T-helper 9 cell (primary cell): ENCODE measurements at places on chromosomes 6 and 20.

- no peak for DNase-seq
These were observed 1.2 kb downstream of the SLC2A4RG start for GRCh38 chr20:63740627-63741353.

- no peak for DNase-seq
These were observed 136.5 kb upstream of the PRND start for GRCh38 chr20:4585104-4585753.

DNA sequence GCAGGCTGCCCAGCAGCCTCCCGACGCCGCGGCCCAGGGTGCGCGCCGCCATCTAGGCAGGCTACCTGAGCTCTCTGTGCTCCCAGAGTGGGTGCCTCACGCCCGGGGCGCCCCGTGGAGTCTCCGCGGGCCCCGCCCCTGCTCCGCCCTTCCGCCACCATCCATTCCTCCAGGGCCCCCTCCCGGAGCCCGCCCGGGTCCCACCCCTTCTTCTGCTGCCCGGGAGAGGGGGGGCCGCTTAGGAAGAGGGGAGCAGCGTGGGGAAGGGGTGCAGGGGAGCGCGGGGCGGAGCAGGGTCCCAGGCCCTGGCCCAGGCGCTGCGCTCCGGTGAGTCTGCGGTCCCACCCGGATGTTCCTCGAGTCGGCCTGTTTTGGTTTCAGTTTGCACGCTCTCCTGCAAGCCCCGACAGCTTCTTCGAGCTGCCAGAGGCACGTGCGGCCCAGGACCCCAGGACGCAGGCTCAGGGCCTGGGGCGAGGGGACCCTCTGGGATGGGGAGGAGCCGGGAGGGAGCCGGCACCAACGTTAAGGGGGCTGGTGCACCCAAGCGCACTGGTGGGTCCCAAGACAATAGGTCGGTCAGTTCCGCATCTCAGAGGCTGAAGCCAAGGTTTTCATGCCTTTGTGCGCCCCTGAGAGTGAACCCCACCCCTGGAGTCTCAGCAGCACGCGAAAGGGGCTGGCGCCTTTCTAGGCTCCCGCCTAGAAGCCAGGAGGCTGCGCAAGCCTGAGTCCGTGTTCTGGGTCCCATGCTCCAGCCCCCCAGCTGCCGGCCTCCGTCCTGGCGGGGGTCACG is at the start of gene ACSS1:
ACSS1 (minus strand) TSS at position 89 of the 796 bp plus-strand sequence; CDS start at position 52, 37 bp downstream.
- DNase-seq, result peak; percentile 62

- DNase-seq, result no peak
These were observed 469 bp downstream of the STX16 start for GRCh38 chr20:58651559-58651945.

DNA sequence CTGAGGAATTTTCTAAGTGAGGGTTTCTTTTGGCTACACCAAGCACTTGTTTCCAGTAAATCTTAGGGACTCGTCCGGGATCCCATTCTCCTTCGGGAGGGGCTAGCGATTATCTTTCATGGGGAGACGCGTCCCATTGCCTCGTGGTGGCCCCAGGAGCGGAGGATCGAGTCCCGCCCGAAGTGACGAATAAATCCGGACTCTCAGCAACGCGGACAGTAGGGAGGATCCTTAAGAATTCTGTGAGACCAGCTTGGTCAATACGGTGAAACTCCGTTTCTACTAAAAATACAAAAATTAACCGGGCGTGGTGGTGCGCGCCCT is 69.1 kb upstream of the PRSS16 start:
- DNase-seq, result no peak
